ENCODE measurements at places on chromosomes 11 and 22. TPM values are rescaled to one million over a fixed set of nuclear protein-coding genes. Genes with fewer than 3 reads are reported as not detected.

DNA sequence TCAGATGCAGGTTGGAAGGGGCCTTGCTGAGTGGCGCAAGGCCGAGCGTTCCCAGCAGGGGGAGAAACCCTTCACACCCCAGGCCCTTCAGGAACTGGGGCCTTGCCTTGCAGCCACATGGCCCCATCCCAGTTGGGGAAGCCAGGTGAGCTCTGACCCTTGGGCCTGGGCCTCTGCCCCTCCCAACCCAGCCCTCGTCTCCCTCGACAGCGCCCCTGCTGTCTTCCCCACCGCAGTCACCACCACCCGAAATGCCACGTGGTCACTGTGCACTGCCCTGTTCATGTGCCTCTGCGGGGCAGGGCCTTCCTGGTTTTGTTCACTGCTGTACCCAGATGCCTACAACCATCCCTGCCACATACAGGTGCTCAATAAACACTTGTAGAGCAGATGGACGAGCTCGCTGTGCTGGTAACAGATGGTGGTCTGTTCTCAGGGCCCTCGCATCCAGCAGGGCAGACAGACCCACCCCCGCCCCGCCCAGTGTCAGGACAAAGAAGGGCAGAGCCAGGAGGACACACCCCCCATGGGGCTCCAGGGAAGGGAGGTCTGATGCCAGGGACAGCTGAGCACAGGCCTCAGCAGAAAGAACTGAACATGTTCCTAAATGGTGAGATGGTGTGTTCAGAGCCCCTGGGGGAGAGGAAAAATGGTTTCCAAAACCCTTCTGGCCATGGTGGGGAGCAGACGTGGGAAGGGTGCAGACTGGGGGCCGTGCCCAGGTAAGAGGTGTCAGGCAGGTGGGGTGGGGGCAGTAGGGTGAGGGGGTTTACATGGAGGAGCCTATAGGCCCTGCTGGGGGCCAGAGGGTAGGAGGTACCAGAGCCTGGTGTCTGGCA lies 3.7 kb downstream of the POLR2L start:
- no peak for DNase-seq
- no peaks in the 10 kb centered on the region for H3K27me3 ChIP-seq
- H3K36me3 ChIP-seq = no peaks in the 10 kb centered on the region
- H3K4me1 ChIP-seq = peaks cover 32% of the 10 kb centered on the region
- no peak overlapping the region for H3K27ac ChIP-seq
- H3K4me3 ChIP-seq = no peak overlapping the region

DNA sequence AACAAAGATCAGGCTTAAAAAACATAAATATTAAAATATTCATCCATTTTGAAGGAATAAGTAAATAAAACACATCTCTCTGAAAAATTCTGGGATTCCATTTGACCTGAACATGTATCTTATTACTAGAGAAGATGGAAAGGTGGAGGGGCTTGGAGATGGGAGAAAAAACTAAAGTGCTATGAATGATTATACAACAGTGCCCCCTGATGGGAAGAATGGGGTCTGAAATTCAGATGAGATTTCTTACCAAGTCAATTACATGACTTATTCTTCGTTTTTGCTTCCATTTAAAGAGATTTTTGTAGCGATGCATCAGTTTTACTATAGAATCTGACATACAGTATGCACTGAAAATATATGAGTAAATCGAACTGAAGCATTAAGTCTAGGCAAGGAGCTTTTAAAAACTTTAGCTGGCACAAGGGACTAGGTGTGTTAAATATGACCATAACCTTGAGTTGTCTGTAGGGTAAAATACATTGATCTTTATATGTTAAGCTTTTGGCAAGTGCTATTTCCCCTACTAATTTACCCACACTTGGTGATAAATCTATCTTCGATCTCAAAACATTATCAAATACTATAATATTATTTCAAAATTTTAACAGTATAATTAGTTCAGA lies 718.8 kb downstream of the CNTN5 start:
- no peak for DNase-seq
- no peak overlapping the region for H3K4me3 ChIP-seq
- no peaks in the 10 kb centered on the region for H3K4me1 ChIP-seq
- no peaks in the 10 kb centered on the region for H3K36me3 ChIP-seq
- no peaks in the 10 kb centered on the region for H3K27me3 ChIP-seq

DNA sequence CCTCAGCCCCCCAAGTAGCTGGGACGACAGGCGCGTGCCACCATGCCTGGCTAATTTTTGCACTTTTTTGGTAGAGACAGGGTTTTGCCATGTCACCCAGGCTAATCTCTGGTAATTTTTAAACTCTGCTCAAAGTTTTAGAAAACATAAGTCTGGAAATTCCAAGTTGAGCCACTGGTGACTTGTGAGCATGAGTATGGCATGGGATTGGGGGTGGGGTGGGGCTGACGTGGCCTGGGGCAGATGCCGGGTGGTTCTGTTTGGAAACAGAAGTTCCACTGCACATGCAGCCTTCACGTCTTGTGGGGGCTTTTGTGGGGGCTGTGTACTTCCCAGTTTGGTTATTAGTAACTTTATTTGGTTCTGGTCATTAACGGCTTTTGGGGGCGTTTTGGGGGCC lies 67.3 kb downstream of the PTPRJ start:
- H3K27me3 ChIP-seq = no peaks in the 10 kb centered on the region
- H3K4me3 ChIP-seq = no peak overlapping the region
- H3K36me3 ChIP-seq = no peaks in the 10 kb centered on the region
- no peak overlapping the region for H3K27ac ChIP-seq
- no peak for DNase-seq

DNA sequence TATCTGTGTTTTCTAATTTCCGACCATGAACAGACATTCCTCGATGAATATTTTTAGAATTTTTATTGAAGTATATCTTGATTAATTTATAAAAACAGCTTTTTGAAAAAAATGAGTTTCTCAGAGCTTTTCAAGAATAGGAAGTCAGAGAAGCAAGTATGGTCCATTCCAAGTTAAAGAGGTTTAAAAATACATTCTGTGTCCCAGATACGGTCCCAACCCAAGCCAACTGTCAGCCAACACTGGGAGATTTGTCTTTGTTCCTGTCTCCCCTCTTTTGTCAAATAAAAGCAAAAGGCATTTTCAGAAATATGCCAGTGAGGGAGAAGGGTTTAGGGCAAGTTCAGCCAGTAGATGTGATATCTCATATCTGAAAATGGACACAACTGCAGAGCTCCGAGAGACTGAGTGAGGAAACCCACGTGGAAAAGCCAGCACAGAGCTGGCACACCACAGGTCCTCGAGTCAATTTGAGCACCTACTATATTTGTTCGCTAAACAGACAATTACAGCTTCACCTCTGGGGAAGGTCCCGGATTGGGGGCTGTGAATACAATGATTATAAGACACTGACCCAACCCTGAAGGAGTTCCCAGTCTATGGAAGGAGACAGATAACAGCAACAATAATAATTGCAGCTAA lies 59.8 kb downstream of the C11orf91 start:
- H3K27ac ChIP-seq = no peak overlapping the region
- no peaks in the 10 kb centered on the region for H3K4me1 ChIP-seq
- no peak for DNase-seq
- H3K36me3 ChIP-seq = no peaks in the 10 kb centered on the region
- H3K4me3 ChIP-seq = no peak overlapping the region

DNA sequence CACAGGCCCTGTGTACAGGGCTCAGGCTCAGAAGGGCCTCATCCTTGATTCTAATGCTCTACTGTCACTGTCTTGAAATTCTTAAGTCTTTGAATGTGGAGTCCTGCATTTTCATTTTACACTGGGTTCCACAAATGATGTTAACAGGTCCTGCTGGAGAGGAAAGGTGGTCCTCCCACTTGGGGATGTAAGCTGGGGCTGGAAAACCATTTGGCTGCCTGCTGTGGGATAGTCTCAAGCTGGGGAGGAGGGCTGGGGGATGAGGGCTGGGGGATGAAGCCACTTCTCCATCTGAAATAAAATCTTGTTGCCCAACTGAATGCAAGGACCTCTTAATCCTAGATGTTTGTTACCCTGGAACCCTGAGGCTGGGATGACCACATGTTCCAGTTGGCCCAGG lies 423.0 kb downstream of the TENM4 start:
- no peaks in the 10 kb centered on the region for H3K36me3 ChIP-seq
- no peak overlapping the region for H3K4me3 ChIP-seq
- H3K27ac ChIP-seq = no peak overlapping the region
- H3K4me1 ChIP-seq = no peaks in the 10 kb centered on the region

GRCh38 chr22:44491269-44492035 lies 6.6 kb downstream of the RTL6 start:
- H3K27me3 ChIP-seq = no peaks in the 10 kb centered on the region
- no peak overlapping the region for H3K4me3 ChIP-seq
- DNase-seq = no peak
- peaks cover 46% of the 10 kb centered on the region for H3K4me1 ChIP-seq
- H3K36me3 ChIP-seq = no peaks in the 10 kb centered on the region

DNA sequence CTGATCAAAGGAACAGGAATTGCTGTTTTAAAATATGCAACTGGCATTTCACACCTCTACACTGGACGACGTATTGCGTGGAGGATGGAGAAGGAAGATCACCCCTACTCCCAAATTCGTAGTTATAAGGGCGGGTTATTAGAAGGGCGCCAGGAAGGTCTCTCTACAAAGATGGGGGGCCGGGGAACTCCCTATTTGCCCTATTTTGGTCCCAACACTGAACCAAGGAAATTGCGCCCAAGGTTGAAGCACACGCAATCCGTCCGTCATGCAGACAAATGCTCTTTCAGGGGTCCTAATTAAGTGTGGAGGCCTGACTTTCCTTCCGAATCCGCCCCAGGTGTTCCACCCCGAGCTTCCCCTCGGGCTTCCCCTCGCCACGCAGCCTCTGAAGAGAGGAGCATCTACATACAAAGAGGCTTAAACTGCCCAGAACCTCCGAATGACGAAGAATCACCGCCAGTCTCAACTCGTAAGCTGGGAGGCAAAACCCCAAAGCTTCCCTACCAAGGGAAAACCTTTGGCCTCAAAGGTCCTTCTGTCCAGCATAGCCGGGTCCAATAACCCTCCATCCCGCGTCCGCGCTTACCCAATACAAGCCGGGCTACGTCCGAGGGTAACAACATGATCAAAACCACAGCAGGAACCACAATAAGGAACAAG lies 396 bp downstream of the NPAT start:
- H3K4me3 ChIP-seq = no peak overlapping the region
- H3K4me1 ChIP-seq = peaks cover 25% of the 10 kb centered on the region
- H3K27ac ChIP-seq = no peak overlapping the region
- H3K27me3 ChIP-seq = no peaks in the 10 kb centered on the region

DNA sequence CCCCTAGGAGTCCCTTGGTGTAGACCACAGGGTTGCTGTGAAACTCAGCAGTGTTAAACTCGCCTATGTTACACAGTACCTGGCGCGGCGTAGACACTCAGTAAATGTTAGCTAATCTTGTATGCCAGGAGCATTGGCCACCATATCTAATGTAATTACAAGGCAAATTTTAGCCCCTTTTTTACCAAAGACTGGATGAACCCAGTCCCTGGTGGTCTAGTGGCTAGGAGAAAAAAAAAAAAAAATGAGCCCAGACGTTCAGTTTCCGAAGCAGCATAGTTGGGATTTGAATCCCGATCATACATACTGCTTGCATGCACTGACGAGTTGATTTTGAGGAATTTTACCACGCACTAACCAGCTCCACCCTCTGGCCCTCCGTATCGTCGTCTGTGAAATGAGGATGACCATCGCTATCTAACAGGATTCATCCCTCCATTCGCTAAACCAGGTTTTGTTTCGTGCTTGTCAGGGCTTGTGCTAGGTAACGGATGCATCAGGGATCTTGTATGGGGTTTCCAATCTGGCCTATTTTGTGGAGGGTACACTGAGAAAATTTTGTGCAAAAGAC lies 688 bp downstream of the PTS start:
- H3K4me1 ChIP-seq = peaks cover 32% of the 10 kb centered on the region
- DNase-seq = no peak
- peak overlapping the region; percentile 91 for H3K4me3 ChIP-seq
- no peaks in the 10 kb centered on the region for H3K36me3 ChIP-seq
- H3K27me3 ChIP-seq = no peaks in the 10 kb centered on the region

- no peaks in the 10 kb centered on the region for H3K36me3 ChIP-seq
- DNase-seq = no peak
- H3K4me3 ChIP-seq = no peak overlapping the region
Observed at GRCh38 chr22:27207907-27208306, 550.5 kb downstream of the MIAT start.

- no peaks in the 10 kb centered on the region for H3K27me3 ChIP-seq
- no peak for DNase-seq
- no peak overlapping the region for H3K4me3 ChIP-seq
- H3K4me1 ChIP-seq = peaks cover 11% of the 10 kb centered on the region
Observed at GRCh38 chr11:44866286-44866685, 84.4 kb downstream of the TP53I11 start.

DNA sequence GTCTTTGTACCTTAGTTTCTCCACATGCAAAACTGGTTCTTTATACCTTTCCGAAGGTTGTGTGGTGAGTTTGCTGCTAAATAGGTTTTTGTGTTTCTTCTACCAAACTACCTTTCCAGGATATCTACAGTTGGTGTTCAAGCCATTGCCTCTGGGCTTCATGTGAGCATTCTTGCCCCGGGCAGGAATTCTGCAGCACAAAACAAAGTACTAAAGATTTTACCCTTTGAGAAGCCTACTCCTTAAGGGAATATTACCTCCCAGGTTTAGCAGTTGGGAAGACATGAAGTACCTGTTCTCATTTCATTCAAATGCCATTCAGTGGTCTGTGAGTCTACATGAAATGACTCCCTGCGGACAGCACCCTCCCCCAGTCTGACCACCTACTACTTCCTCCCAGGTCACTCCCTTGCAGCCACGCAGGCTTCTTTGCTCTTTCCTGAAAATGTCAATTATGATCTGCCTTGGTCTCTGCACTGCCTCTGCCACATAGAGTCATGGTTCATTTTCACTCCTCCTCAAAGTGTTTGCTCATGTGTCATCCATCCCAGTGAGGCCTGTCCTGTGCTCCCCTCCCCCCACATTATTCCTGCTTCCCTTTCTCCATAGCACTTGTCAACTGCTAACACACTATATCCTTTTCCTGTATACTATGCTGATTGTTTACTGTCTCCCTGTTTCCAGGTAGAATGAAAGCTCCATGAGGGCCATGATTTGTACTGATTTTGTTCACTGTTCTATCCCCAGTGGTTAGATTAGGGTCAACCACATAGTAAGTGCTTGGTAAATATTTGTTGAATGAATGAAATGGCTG lies 36.9 kb downstream of the PACS1 start:
- H3K27ac ChIP-seq = peak overlapping the region; percentile 44
- peaks cover 88% of the 10 kb centered on the region for H3K4me1 ChIP-seq
- H3K36me3 ChIP-seq = peaks cover 9% of the 10 kb centered on the region
- H3K4me3 ChIP-seq = peak overlapping the region; percentile 55

The DLG2 gene
- 0.98 TPM for polyA plus RNA-seq

The TNNT3 gene
- 0.39 TPM for polyA plus RNA-seq

The ARHGEF17 gene
- 0.19 TPM for polyA plus RNA-seq
